CD4-positive, alpha-beta T cell treated with Interleukin-6 at 100 ng/mL for 8 hours (primary cell): ENCODE measurements at places on chromosomes 2 and 18.
A peak's percentile ranks its signal among the peaks of the same experiment; 100 is the strongest.

DNA sequence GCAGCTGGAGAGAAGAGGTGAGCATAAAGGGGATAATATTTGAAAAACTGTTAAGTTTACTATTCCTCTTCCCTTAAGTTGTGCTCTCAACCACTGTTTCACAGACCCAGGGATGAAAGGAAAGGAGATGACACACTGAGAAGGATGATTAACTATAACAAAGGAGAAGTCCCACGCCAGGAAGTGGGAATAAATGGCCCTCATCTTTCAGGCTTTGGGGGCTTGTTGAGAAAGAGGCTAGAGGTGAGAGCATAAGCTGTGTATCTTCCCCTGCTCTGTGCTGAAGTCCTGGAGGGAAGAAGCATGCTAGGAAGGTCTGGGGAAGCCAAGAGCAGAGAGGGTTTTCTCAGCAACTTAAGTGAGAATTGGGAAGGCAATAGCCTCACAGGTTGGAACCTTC, 399.1 kb upstream of the ATP5MC3 start:
- no peak for DNase-seq

GRCh38 chr18:65352186-65352585, 398.6 kb upstream of the CDH7 start:
- DNase-seq = no peak

DNA sequence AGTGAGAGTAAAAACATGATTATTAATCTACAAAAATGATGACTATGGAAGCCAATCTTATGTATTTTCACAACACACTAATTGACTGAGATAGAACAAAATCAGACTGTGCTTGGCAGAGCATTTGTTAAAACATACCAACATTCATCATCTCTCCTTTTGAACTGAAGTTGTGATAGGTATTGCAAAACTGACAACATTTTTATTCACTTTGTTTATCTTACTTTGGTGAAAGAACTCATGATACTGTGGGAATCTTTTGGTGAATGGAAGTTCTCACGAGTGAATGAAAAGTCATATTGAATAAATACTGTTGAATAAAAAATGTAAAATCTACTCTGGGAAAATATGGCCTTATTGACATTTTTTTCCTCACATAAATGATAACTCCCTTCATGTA, 1430.2 kb upstream of the PIK3C3 start:
- no peak for DNase-seq

GRCh38 chr2:237932731-237933131, 34.1 kb upstream of the UBE2F start:
- no peak for DNase-seq

DNA sequence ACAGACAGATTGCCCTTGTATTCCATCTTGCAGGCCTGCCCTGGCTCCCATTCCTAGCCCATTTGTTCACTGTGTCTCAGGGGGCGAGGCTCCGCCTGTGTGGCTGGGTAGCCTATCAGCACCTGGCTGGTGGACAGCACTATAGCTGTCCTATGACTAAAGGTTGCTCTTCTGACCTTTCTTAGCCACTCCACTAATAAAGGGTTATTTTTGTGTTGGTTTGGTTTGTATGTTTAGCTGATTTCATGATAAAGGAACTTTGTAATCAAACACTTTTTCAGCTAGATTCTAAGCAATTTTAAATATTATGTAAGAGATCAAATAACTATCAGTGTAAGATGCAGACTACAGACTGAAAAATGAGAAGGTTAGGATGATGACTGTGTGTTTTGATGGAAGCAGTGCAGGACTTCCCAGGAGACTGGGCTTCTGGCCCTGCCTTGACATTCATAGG, 72.2 kb downstream of the CRIM1 start:
- no peak for DNase-seq

DNA sequence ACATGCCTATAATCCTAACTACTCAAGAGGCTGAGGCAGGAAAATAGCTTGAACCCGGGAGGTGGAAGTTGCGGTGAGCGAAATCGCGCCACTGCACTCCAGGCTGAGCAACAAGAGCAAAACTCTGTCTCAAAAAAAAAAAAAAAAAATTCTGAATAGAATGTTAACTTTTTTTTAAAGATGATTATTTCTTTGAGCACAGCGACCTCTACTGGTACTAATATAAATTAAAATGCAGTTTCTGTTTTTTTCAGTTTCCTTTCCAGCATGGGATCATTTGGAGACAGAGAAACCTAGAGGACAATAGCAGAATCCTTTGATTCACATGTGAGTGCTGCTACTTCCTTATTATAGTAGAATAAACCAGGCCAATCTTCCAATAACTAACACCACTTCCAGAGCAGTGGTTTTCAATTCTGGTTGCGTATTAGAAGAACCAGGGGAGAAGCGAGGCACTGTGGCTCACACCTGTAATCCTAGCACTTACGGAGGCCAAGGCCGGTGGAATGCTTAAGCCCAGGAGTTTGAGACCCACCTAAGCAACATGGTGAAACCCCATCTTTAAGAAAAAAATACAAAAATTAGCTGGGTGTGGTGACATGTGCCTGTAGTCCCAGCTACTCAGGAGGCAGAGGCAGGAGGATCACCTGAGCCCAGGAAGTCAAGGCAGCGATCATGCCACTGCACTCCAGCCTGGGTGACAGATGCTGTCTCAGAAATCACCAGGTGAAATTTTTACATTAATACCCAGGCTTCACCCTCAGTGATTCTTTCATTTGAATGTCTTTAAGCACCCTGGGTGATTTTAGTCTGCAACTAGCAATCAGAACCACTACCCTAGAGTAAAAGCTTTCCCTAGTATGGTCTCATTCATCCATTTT, 10.1 kb downstream of the SRSF7 start:
- DNase-seq = peak; percentile 16

- no peak for DNase-seq
Observed at GRCh38 chr2:116142644-116143227, 1671.8 kb upstream of the DDX18 start.

DNA sequence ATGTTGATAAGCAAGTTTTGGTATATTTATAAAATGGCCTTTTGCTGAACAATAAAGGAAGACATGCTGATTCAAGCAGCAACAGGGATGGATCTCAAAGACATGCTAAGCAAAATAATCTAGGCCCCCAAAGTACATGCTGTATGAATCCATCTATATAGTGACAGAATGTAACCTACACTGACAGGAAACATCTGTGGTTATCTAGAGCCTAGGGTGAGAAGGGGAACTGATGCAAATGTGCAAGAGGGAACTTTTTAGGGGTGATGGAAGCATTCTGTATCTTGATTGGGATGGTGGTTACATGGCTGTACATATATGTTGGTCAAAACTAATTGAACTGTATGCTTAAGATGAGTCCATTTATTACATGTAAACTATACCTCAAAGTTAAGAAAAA, 24.2 kb downstream of the CNRIP1 start:
- DNase-seq = no peak

GRCh38 chr2:113181258-113182051, 7.7 kb downstream of the PSD4 start:
- DNase-seq = peak; percentile 30

- DNase-seq = no peak
Observed at GRCh38 chr2:188159484-188159883, 132.2 kb upstream of the GULP1 start.

DNA sequence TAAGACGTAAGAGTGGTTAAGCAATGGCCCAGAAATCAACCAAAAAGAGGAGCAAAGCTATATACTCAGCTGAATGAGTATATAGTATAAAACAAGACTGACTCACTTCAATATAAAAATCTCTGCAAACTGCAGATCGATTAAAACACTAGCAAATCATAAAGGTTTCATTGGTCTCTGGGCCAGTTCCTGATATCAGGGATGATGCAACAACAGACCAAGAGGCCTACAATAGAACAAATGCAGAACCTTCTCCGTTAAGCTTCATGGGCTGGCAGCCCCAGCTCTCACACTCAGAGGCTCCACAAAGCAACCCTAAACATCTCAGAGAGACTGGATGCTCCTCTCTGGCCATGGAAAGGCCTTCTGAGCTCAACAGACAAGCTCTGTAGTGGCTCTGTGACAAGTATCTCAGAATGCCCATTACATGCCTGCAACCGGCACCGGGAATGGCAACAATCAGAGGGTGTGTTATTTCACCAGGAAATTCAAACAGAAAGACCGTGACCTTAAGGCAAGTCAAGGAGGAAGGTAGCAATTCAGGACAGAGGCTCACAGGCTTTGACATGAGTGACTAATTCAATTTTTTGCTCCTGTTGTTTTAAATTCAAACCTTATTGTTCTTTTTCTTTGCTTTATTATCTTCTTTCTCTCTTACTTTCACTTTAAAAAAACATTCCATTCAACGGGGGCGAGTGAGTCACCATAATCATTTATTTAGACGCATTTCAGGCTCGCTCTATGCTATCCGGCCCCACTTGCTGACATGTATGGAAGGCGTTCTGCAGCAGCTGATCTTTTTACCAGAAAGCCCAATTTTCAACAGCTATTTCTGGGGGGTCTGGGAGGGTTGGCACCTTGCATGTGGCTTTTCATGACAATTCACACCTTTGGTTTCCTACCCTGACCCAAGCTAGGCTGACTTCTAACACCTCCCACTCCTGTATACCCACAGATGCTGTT, 15.1 kb downstream of the CYRIA start:
- DNase-seq = no peak

DNA sequence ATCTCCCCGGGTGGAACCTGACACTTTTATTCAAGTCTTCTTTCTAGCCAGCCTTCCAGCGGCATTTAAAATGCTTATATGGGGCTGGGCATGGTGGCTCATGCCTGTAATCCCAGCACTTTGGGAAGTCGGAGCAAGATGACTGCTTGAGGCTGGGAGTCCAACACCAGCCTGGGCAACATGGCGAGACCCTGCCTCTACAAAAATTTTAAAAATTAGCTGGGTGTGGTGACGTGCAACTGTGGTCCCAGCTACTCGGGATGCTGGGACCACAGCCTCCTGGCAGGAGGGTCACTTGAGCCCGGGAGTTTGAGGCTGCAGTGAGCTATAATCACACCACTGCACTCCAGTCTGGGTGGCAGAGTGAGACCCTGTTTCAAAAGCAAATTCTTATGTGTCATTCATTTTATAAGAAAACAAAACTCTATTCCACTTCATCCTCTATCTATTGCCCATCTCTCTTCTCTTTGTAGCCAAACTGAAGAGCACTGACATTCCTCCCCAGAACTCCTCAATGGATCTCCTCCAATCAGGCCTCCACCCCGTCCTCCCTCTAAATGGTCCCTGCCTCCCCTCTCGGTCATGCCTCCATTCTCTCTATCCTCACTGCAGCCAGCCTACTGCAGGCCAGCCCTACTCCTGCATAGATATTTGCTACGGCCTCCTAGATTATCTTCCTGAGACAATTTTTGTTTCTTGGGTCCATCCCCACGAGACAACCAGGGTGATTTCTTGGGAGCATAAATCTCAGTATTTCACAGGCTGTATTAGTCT, 18.0 kb upstream of the RHOB start:
- no peak for DNase-seq

DNA sequence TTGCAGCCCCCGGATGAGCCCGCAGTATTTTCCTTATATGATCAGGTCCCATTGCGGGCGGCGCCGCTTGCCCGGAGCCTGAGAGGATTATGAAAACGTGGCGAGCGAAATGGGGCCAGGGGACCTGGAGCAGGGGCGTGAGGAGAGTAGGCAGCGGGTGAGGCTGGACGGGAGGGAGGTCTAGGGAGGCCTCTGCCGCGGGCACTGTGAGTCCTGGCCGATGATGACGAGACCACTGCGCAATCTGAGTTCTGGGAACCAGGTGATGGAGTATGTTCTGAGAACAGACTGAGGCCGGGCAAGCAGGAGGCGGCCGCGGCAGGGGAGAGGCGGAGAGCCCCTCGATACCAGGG, 790 bp upstream of the ACAA2 start:
- DNase-seq = peak; percentile 27
